ENCODE measurements at places on chromosomes 2 and 18. TPM values are rescaled to one million over a fixed set of nuclear protein-coding genes. Genes with fewer than 3 reads are reported as not detected.

CD8B2 gene
- not detected for total RNA-seq

GALNT5 gene
- not detected for total RNA-seq

GRCh38 chr18:4453567-4453873 lies 1.6 kb downstream of the DLGAP1 start:
- no peak for DNase-seq

VIL1 gene
- total RNA-seq = 0.51 TPM

GRCh38 chr2:172335736-172336135 lies 91.7 kb upstream of the ITGA6 start:
- no peak for DNase-seq

GTF3C2 gene
- total RNA-seq = 70.6 TPM

TXNL4A gene
- total RNA-seq = 47.1 TPM

GRCh38 chr2:190717306-190717705 lies 68.4 kb downstream of the NAB1 start:
- no peak for DNase-seq

DNA sequence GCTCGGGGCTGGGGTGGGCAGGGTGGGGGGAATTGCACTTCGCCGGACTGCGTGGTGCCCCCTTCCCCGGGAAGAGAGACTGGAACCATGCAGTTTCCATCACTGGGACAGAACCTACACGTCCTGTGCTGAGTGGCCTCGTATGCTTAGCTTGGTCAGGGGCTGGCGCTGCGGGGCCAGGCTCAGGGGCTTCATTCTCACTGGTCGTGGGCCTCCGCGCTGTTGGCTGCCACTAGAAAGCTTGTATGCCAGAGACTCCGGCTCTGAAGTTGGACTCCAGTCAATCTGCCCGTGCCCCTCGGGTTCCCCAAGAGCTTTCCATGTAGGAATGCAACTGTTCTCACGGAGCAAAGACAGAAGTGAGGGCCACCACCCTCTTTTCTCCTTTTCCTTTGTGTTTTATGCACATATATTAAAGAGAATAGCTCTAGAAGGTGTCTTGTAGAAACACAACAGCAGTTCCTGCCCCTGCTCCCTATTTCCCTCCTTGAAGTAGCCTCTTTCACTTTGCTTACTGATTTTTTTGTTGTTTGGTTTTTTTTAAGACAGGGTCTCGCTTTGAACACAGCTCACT lies 64.0 kb upstream of the YWHAQ start:
- DNase-seq = no peak

RAD51AP2 gene
- total RNA-seq = not detected

GRCh38 chr2:200353120-200353519 lies 46.6 kb downstream of the SPATS2L start:
- DNase-seq = peak; percentile 24

FANCL gene
- total RNA-seq = 108 TPM

DNA sequence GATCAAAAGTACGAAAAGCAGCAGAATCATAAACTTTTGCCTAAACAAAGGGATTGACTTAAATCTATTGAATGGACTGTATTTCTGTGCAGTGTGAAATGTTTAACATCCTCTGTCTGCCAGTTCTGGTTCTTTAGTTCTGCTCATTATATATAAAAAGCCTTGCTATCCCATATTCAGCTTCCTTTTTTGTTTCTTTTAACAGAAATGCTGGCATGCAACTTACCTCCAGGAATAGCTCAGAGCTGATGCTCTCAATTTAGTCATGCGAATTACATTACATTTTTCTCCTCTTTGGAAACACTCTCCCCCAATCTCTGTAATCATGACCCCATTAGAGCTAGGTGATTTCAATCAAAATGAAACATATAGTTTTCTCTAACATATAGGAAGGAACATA lies 73.6 kb downstream of the SPHKAP start:
- DNase-seq = no peak

GRCh38 chr2:222545823-222546795 lies 109.8 kb downstream of the FARSB start:
- DNase-seq = peak; percentile 52

- no peak for DNase-seq
Measured at GRCh38 chr18:53489266-53489665, 735.2 kb downstream of the MBD2 start.

GPR148 gene
- total RNA-seq = not detected

LRRC30 gene
- total RNA-seq = not detected

GRCh38 chr2:147646818-147647468 lies 197.9 kb upstream of the ACVR2A start:
- no peak for DNase-seq

DNA sequence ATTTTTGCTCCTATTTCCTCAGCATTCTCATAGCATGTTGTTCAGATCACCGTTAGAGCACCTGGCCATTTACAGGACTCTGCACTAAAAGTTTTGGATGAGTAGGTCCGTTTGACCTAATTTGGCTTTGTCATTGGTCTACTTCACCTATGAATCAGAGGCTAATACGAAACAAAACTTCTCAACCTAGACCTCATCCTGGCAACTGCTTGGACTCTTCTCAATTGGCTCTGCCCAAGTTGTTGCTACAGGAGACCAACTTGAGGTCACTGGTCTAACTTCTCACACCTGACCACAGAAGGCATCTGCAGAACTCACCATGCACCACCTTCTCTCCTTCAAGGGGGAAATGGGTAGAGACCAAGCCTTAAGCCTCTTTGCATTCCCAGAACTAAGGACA lies 663.7 kb downstream of the PLCL1 start:
- no peak for DNase-seq

DAPL1 gene
- not detected for total RNA-seq

- no peak for DNase-seq
Measured at GRCh38 chr2:173792166-173792565, 173.0 kb downstream of the SP3 start.

PDCD1 gene
- total RNA-seq = not detected

DNA sequence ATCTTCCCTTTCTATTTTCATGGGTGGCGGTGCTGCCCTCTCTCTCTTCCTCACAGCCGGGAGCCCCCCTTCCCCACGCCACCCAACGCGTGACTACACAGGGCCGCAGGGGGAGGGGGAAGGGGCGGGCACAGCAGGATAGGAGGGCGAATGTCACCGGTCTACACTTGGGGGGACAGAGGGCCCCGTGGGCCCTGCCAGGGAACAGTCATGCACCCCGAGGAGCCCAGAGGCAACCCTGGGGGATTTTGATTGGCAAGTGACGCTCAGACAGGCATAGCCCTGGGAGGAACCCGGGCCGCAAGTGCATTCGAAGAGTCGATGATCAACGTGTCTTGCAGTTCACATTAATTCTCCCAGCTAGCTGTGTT lies 91.1 kb upstream of the ANKRD30BL start:
- no peak for DNase-seq

DNA sequence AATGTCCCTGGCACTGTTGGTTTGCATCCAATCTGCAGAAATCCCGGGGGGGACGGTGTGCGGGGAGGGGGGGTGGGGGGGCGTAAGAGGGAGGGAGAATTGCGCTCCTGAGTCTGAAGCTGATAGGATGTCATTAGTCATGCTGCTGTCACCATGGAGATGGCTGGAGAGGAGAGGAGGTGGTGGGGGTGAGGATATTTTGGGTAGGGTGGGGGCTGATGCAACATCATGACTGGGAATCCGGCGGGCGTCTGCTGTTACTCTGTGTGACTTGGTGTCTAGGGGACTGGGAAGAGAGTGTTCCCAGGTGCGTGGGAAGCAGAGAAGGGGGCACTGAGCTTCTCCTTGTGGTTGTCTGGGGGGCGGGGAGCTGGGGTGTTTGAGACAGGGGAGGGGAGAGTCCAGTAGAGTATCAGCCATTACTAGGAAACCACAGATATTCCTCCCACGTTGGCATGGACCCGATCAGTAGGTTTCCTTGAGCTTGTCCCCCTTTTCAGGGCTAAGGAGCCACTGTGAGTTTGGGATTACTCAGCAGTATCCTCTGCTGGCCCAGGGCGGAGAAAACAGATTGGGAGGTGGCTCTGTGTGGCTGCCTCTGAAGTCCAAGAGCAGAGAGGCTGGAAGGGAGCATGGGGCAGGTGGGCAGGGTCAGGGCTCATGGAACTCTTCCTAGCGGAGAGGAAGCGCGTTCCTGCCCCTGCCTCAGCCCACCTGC lies 18.9 kb downstream of the TET3 start:
- DNase-seq = peak; percentile 62

MYCN gene
- 1.9 TPM for total RNA-seq

- DNase-seq = no peak
Measured at GRCh38 chr18:74274700-74275099, 17.1 kb downstream of the CYB5A start.

GRCh38 chr18:36492604-36493329 lies 195.3 kb downstream of the FHOD3 start:
- no peak for DNase-seq

DNA sequence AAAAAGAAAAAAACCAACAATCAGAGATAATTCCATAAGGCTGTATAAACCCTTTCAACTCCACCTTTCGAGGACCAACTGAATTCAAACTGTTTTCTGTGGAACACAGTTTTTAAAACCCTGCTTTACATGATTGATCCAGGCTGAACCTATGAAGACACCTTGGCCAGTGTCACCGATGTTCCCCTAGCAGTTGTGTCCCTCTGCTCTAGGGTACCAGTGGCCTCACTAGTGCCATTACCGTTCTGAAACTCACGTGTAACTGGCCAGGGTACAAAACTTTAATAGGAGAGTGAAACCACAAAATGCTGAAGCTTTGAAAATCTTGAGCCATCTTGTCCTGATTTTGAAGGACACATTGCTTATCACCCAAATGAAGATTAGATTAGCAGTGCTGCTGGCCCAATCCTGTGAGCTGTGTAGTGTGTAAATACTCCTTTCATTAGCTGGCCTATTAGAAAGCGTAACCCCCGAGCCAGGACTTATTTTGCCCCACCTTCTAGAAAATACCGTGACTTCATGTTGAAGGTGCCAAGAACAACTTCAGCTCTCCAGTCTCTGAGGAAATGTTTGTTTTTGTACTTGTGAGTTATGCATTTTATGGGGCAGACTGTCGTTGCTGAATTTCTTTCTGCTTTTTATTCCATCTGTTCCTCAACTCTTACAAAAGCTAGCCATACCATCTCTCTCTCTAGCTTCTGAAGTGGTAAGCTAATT lies 147.8 kb upstream of the MAP3K20 start:
- no peak for DNase-seq

MAP4K3 gene
- 31.5 TPM for total RNA-seq

All from uterus (tissue), 4 donors.